Activated naive CD4-positive, alpha-beta T cell treated with anti-CD3 and anti-CD28 coated beads, Interleukin-2, amount 50 U/mL, for 72 hours (primary cell): ENCODE measurements at places on chromosomes 4 and X. TPM values are rescaled to one million over a fixed set of nuclear protein-coding genes. Genes with fewer than 3 reads are reported as not detected.

GRCh38 chr4:157591245-157591644 lies 370.7 kb downstream of the GRIA2 start:
- no peak for DNase-seq

- DNase-seq = no peak
Measured at GRCh38 chr4:1630266-1630665, 53.8 kb downstream of the FAM53A start.

DNA sequence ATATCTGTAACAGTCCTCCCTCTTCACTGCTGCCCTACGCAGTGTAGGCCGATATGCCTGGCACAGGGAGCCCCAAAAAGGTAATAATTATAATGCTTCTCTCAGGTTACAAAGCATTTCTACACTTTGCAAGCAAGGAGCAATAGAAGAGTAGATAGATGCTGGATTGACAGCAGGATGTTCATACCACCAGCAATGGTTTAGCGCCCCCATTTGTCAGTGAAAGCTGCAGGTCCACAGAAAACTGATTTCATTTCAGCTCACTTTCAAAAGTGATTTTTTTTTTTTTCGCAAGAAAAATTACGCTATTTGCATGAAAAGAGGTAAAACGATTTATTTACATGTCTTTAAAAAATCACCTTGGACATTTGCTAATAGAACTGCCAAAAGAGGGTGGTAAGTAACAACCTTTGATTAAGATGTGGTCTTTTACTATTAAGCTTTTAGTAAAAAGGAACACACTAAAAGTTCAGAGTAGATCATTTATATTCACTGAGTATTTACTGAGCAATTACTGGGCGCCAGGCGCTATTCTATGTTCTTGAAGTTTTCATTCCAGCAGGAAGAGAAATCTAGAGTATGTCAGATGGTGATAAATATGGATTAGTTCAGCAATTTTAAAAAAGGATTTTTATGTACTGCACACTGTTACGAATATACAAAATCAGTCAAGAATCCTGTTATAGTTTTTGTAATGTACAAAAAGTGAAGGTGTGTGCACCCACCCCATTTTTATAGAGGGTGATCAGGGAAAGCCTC lies 34.4 kb downstream of the HPF1 start:
- no peak for DNase-seq

DNA sequence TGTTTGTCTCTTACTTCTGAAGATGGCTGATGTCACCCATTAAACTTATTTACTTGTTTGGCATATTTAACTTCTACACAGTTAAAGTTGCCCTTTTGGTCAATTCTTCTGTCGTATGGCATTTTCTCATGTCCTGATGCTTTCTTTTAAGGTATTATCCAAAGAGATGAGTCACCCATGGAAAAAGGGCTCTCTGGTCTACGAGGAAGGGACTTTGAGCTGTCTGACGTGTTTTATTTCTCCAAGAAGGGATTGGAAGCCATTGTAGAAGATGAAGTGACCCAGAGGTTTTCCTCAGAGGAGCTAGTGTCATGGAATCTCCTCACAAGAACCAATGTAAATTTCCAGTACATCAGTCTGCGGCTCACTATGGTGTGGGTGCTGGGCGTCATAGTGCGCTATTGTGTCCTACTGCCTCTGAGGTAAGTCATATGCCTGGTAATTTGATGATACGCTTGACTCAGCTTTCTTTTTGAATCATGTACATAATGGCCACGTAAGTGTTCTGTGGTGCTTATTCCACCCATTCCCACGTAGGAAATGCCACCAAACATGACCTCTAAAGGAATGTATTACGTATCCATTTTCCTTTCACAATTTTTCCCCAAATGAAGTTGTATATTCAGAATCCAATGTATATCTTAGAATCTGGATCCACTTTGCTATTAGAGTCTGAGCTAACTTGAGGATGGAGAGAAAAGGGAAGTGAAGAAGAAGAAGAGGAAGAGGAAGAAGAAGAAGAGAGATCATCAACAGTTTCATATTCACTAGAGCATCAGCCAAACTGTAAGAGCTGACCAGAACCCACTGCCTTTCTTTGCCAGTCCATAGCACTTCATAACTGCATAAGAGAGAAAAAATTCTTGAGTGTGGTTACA lies 45.7 kb downstream of the GPAT3 start:
- DNase-seq = no peak

DNA sequence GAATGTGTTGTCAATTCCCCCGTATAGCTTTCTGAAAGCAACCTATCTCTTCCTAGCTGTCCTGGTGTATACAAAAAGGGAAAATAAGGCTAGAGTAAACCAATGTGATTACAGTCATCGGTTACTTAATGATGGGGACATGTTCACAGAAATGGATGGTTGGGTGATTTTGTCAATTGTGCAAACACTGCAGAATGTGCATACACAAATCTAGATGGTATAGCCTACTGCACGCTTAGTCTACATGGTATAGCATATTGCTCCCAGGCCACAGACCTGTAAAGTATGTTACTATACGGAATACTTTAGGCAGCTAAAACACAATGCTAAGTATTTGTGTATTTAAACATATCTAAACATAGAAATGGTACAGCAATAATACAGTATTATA lies 5.1 kb downstream of the DTHD1 start:
- no peak for DNase-seq

DNA sequence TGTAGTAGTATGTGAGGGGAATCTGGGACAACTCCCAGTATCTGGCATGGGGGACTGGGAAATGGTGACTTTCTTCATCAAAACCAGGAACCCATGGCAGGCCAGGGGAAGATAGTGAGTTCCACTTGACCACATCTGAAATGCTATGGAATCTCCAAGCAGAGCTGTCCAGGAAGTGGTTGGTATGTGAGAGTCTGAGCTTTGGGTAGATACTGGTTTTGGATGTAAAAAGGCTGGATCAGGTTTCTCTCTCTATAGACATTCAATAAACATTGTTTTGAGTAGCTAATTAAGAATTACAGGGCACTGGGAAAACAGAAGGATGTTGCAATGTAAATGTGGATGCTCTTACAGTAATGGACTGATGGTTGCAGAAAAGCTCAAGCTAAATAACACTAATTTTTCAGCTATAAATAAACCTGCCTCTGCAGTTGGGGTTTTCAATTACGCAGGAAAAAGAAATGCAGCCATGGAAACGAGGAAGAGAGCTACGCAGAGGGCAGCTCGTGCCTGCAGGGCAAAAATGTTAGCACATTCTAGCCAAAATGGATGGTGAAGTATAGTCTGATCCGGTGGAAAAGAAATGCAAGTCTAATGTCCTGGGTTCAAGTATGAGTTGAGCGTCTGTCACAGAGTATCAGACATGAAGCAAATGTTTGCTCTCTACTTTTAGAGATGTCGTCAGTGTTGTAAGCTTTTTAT lies 13.4 kb upstream of the CHRNA9 start:
- DNase-seq = no peak

DNA sequence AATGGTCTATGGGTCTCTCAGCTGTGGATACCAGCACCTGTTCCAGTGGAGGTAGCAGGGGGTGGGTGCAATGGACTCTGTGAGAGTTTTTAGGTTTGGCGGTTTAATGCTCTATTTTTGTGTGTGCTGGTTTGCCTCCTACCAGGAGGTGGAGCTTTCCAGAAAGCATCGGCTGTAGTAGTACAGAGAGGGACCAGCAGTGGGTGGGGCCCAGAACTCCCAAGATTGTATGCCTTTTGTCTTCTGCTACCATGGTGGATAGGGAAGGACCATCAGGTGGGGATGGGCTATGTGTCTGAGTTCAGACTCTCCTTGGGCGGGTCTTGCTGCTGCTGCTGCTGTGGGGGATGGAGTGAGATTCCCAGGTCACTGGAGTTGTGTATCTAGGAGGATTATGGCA lies 557.2 kb upstream of the GRID2 start:
- no peak for DNase-seq

DNA sequence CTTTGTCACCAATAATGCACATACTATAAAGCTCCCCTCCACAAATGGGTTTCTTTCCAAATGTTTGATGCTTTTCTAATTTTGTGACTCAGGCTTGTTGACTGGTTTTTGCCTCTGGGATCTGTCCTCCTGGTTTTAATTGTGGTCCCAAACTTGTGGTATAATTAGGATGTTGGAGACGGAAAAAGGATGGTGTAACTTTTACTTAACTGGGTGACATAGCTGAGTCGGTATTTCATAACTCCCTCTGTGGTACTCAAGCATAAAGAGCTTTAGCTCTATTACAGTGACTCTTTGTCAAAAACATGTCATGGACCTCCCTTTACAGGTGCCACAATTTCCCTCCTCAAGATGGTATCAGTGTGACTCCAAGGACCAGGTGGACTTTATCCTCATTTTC lies 119.7 kb upstream of the RBPJ start:
- DNase-seq = no peak

- no peak for DNase-seq
Measured at GRCh38 chr4:174532445-174532844, 10.2 kb upstream of the HPGD start.

DNA sequence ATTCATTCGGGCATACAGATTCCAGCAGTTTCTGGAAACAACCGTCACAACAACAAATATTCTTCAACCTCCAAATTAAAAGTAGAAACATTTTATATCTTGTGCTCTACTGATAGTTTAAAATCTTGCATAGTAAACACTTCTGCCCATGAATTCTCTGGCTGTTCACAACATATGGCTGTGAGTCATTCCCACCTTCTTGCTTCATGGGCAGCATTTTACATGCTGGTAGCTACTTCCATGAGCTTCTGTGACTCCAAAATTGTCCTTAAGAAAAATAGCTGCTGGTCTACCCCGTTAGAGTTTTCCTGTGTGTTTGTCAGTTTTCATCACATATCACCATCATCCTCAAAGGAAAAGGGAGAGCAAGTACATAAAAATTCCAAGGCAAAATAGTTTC lies 22.7 kb downstream of the PNPLA4 start:
- DNase-seq = no peak

GRCh38 chr4:17168571-17168970 lies 270.1 kb upstream of the LDB2 start:
- DNase-seq = no peak

DNA sequence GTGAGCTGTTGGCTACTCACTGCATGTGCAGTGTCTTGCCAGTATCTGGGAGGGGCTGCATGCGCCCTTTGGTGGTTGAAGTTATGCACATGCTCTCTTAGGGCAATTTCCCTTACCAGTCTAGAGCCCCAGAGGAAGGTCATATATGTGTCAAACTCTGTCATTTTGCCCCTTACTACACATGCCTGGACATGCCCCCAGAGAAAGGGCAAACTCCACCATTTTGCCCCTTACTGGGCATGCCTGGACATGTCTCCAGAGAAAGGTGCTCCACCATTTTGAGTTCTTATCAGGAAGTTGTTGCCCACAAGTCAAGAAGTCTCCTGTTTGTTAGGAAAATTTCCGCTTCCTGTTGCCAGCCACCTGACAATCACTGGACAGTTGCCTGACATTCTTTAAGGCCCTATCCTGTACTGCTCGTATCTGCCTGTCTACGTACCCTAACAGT lies 56.4 kb upstream of the PLAC8 start:
- DNase-seq = no peak

- no peak for DNase-seq
Measured at GRCh38 chr4:66606908-66607307, 936.6 kb upstream of the EPHA5 start.

DNA sequence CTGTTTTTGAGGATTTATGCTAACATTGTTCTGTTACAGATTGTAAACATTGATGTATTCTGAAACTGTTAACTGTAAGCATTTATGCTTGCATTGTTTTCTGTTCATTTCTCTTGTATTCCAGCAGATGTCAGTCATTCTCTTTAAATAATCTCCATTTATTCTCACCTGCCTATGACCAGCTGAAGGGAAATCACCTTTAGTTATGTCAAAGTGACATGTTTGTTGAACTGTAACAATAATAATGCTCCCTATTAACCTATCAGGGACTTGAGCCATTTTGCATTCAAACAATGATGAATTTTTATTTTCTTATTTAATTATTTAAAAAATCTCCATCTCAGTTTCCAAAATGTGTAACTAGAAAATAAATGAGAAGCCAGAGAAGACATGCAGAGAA lies 58.0 kb downstream of the SPCS3 start:
- no peak for DNase-seq

DNA sequence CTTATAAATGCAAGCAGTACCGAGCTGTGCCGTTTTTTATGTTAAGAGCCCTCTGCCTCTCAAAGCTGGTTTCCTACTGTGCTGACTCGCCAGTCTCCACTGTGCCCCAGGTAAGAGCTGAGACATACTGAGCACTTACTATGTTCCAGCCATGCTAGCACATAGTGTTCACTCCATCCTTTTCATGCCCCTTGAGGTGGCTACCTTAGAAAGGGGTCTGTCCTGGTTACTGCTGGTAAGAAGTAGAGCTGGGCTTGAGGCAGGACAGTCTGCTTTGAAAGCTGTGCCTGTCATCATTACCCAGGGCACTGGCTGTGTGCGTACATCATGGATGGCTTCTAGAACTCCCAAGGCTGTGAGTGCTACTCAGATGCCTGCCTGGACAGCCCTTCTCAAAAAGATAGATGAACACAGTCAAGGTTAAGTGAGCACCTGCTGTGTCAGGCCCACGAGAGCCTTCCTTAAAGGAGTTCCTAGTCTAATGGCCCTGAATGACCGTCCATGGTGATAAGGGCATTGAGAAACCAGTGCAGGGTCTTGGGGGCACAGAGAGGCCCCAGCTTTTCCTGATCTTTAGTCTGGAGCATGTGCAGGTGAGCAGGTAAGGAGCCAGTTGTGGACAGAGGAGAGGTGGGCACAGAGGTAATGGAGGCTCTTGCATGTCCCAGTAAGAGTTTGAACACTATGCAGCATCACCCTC lies 1.6 kb downstream of the STK32B start:
- no peak for DNase-seq

DNA sequence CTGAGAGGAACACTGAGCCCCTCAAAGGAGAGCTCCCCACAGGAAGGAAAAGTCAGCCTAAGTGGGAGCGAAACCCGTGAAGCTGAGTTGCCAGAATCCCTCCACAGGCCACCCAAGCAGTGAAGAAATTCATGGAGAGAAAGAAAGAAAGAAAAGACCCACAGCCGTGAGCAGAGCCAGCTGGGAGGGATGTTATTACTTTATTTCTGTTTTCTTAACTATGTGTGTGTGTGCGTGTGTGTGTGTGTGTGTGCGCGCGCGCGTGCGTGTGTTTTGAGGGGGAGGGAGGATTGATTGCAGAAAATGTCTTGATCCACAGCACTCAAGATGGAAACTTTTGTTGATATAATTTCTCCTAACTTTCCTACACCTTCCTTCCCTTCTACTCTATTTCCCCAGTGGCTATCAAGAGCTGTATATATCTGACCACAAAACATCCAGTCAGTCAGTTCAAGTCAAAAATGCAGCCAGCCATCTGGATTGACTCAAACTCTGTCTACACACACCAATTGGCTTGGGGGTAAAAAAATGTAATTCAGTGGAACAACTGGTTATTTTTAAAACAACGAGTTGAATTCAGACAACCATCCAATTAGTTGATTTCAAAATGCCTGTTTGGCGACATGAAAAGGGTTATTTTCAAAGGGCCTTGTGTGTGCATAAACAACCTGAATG lies 13.8 kb upstream of the GPC3 start:
- no peak for DNase-seq

Gene STPG2
- 0.19 TPM for total RNA-seq

Gene SUPT20HL2
- not detected for total RNA-seq

Gene CYBB
- 0.06 TPM for total RNA-seq

Gene SLC16A2
- total RNA-seq = 2.2 TPM

Gene FHDC1
- total RNA-seq = 0.14 TPM

Gene TMEM144
- total RNA-seq = 0.60 TPM

Gene RHOXF2
- total RNA-seq = not detected

Gene ASMT
- not detected for total RNA-seq

Gene EDA
- 3.6 TPM for total RNA-seq

Gene CABS1
- total RNA-seq = not detected

Gene GPRASP3
- 1.6 TPM for total RNA-seq

Gene CSN2
- total RNA-seq = not detected

Gene NDNF
- total RNA-seq = 0.47 TPM

Gene EPGN
- total RNA-seq = not detected

Gene GLUD2
- total RNA-seq = 0.36 TPM
